ENCODE measurements at places on chromosomes 16 and 17.

DNA sequence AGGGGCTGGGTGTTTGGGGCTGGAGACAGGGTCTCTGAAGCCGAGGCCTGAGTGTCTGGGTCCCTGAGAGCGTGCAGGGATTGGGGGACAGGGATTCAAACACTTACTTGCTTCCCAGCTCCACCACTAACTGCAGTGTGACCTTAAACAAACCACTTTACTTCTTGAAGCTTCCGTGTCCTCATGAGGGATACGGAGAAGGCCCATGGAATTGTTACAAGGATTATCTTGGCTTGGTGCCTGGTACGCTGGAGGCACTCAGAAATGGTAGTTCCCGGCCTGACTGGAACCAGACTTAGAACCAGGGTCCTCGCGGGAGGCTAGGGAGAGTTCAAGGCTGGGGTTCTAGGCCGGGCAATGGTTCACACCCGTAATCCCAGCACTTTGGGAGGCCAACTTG, 2.9 kb upstream of the CXCL16 start:
- DNase-seq: no peak

DNA sequence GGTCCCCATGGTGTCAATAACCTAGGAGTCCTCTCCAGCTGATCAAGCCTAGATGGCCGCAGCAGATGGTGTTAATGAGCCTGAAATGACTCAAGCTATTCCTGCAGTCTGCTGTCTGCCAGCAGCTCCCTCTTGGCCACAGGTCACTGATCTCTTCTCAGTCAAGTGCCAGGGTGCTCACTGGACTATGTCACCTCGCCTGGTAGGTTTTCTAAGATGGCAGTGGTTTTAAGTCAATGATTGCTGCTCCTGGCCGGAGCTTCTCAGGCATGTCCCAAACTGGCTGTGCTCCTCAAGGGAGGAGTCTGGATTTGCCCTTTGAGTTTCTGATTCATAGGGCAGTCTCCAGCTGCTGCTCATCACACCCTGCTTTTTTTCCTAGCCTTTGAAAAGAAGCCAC, 58.6 kb upstream of the SHISA6 start:
- no peak for DNase-seq

GRCh38 chr17:83086199-83086880, 6.9 kb downstream of the METRNL start:
- DNase-seq: no peak

DNA sequence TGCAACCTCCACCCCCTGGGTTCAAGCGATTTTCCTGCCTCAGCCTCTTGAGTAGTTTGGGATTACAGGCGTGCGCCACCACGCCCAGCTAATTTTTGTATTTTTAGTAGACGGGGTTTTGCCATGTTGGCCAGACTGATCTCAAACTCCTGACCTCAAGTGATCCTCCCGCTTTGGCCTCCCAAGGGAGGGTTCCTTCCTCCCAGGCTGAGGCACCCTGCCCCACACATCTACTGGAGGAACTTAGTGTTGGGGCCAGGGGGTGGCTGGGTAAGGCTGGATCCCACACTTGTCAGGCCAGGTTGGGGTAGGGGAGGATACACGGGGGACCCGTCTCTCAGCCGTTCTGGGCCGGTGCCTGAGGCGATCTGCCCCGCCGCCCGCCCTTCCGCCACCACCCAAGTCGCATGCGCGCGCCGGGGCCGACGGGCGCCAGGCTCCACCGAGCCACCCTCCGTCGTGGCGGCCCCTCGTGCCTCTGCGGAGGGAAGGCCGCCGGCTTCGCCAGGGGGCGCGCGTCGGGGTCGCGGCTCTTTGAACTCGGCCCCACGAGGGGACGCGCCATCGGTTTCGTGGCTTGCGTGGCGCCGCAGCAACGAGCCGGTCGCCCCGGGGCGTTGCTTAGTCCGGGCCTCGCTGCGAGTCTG, 15.9 kb downstream of the GRB7 start:
- DNase-seq: peak; percentile 84

- DNase-seq: no peak
Observed at GRCh38 chr17:73281928-73282327, 20.2 kb upstream of the CPSF4L start.

Measured in NK-92 treated with Interleukin-12 subunit alpha and Interleukin-12 subunit beta, amount 100 ng/mL, for 24 hours (cell line).